ENCODE measurements at places on chromosomes 5 and 9.

- DNase-seq, result no peak
These were observed 276.5 kb downstream of the NTRK2 start for GRCh38 chr9:84945878-84946538.

DNA sequence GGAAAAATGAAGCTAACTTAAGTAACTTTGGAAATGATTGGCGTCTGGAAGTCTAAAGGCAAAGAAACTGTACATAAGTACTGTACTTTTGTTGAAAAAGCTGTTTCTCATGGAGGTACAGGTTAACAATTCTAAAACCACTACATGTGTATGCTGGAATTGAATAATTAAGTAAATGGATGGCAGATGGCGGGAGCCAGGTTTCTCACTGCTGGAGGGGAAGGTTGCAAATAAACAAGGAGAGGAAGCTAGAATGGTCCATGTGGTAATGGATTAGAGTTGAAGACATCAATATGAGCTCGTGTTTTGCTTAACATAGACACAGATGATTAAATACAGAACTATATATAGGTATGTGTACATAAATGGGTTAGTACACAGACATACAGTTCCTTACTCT, 43.2 kb upstream of the ASTN2 start:
- DNase-seq, result no peak

DNA sequence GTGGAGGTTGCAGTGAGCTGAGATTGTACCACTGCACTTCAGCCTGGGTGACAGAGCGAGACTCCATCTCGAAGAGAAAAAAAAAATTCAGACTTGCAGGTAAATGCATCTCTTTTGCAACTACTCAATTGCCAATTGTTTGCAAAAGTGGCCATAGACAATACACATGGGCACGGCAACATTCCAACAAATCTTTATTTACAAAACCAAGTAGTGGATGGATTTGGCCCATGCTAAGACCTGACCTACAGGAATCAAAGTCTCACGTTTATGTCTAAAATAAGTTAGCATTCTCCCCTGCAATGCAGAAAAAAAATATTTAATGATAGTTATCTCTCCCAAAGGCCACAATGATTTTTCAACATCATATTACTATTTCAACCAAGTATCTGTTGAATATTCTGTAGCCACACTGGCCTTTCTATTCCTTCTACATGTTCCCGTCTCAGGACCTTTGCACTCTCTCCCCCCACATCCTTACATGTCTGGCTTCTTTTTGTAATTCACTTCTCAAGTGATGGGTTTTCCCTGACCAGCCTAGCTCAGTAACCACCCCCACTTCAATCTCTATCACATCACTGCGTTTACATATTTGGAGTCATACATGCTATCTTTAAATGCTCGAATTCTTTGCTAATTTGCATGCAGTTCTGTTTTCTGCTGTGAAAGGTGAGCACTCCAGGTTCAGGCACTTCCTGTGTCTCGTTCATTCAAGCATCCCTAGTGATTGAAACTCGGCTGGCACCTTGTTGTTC, 54.2 kb downstream of the FNBP1 start:
- DNase-seq, result no peak

GRCh38 chr5:36152324-36153297, 700 bp downstream of the SKP2 start:
- no peak for DNase-seq

- no peak for DNase-seq
These were observed 21.4 kb downstream of the IPPK start for GRCh38 chr9:92648474-92648971.

DNA sequence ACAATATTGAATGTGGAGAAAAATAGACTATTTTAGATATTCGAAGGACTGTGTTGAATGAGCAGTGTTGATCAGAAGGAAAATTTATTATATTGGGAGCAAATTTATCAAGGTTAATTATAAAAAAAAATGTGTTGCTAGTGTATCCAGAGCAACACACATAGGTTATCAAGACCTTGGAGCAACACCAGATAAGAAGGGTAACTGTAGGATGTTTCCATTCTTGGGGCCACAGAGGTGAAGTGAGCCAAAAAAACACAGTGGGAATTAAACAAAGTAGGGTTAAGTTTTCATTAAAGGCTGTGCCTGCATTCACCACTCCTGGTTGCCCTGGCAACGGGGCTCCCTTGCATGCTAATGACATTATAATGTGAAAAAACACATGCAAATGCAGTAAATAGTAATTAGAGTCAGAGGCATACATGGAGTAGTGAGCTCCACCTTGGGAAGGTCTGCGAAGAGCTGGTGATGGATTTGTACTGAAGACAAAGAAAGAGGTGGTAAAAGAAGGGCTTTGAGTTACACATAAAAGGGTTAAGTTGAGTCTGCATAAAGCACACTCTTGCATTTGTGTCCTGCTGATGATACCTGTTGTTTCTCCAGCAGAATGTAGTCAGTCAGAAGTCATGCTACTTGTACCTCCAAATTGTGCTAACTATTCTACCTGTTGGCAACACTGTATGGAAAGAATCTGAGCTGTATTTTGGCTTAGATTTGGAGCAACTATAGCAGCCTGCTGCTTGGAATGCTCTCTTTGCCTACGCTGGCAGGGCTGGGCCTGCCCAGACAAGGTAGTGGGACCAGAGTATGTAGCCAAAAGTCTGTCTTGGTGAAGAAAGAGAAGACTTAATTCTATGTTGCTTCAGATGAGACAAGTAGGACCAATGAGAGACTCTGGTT, 59.6 kb downstream of the ATG10 start:
- peak; percentile 42 for DNase-seq

GRCh38 chr5:127410959-127411358, 106.5 kb upstream of the PRRC1 start:
- DNase-seq, result no peak

DNA sequence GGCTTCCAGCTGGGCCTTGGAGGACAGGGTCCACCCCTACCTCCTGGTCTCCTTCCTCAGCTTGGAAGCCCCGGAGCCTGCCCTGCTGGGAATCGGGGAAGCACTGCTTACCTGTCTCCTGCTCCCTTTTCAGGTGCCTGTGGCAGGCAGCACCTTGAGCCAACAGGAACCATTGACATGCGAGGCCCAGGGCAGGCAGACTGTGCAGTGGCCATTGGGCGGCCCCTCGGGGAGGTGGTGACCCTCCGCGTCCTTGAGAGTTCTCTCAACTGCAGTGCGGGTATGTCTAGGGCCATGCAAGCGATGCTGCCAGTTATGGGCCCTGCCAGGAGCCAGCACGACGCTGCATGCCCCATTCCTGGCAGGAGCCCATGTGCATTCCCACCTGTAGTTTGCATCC, 3.8 kb upstream of the CACFD1 start:
- no peak for DNase-seq

GRCh38 chr9:136494012-136494411, 11.2 kb upstream of the SEC16A start:
- DNase-seq, result no peak

- no peak for DNase-seq
These were observed 23.3 kb downstream of the MCTP1 start for GRCh38 chr5:95261437-95262175.

DNA sequence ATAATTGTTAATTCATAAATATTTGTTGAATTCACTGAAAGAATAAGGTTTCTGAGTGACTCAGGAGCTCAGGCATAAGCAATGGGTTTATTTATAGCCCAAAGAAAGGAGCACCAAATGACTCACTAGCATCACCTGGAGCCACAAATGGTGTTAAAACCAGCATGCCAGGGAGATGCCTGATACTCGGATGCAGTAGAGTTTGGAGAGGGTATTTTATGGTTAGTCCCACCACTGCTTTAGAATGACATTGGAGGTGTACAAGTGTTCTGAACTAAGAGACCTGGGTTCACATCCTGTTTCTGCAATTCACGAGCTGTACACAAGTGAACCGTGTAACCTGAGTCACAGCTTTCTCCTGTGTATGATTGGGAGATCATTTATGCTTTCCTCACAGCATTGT, 25.2 kb downstream of the CCL28 start:
- DNase-seq, result no peak

DNA sequence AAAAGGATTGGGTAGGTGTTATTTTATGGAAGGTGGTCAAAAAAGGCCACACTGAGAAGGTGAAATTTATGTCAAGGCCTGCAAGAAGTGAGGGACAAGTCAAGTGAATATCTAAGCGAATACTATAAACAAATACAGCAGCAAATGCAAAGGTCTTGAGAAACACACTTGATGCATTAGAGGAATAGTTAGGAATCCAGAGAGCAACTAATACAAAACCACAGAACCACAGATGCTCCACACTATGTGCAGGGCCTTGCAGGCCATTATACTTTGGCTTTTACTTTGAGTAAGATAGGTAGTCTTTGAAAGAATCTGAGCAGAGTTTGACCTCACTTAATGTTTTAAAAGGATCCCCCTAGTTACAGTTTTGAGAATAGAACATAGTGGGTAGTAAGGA, 4.6 kb downstream of the ZNF622 start:
- DNase-seq, result no peak

GRCh38 chr9:14722391-14723035, at the start of gene CER1:
TSS of gene CER1 (minus strand) at chr9:14722733. CDS start at chr9:14722672, 61 bp downstream.
- DNase-seq, result peak; percentile 83

DNA sequence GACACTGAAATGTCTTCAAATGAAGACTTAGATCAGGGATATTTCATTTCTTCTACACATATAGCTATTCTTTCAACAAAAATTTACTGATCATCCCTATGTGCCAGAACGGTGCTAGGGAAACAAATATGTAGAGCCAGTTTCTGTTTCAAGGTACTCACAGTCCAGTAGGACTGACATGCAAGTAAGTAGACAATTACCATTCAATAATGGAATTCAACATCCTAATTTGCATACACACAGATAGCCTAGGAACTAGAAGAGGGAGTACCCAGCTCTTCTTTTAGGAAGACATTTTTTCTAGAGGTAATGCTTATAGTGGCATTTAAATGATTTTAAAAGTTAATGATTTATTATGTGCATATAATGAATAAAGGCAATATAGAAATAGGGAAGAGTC, 388.8 kb downstream of the ZSWIM6 start:
- DNase-seq, result no peak

DNA sequence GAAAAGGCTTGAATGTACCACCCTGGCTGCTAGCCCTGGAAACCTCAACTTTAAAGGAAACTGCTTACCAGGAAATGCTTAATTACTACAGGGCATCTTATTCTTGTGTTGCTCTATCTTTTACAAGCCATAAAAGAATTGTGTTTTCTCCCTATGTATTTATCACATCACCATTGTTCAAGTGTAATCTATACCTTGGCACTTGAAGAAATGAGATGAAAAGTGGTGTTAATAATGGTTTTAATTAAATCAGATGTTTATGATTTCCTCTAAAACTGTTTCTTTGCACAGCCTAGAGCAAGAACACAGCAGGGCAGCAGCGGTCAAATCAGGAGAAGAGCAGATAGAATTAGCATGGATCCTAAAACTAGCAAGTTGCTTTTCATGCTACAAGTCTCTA, 131.8 kb upstream of the RGMB start:
- DNase-seq, result no peak

- DNase-seq, result no peak
These were observed 12.7 kb downstream of the PTPDC1 start for GRCh38 chr9:94096819-94097577.

- DNase-seq, result no peak
These were observed 49.3 kb upstream of the SYNPO start for GRCh38 chr5:150590979-150591695.

DNA sequence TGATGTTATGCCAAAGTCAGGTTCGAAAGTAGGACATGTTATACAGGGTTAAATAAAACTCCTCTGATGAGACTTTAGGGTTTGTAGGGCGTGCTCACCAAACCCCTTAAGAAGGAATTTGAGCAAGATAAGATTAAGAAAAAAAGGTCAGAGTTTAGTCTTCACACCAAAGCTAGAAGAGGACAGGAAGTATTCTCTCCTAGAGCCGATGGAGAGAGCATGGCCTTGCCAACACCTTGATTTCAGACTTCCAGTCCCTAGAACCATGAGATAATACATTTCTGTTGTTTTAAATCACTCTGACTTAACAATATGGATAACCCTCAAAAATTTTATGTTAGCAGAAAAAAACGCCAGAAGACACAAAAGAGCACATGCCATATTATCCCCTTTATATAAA, 16.3 kb upstream of the PLCXD3 start:
- no peak for DNase-seq

DNA sequence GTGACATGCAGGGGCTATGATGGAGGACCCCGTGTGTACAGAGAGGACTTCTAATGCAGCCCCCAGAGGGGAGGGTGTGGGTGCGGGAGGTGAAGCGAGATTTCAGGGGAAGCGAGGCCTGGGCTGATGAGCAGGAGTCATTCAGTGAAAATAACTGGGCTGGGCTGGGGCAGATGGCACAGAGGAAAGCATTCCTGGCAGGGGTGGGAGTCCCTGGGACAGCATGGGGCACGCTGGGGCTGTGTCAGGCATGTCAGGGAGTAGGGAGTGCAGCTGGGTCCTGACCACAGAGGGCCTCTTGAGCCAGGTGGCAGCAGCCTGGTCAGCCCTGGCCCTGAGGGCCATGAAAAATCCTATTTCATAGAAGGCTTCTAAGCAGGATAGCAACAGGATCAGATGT, 36.6 kb downstream of the COL15A1 start:
- DNase-seq, result no peak

- DNase-seq, result no peak
These were observed 8.5 kb downstream of the MRPL36 start for GRCh38 chr5:1791176-1791575.

DNA sequence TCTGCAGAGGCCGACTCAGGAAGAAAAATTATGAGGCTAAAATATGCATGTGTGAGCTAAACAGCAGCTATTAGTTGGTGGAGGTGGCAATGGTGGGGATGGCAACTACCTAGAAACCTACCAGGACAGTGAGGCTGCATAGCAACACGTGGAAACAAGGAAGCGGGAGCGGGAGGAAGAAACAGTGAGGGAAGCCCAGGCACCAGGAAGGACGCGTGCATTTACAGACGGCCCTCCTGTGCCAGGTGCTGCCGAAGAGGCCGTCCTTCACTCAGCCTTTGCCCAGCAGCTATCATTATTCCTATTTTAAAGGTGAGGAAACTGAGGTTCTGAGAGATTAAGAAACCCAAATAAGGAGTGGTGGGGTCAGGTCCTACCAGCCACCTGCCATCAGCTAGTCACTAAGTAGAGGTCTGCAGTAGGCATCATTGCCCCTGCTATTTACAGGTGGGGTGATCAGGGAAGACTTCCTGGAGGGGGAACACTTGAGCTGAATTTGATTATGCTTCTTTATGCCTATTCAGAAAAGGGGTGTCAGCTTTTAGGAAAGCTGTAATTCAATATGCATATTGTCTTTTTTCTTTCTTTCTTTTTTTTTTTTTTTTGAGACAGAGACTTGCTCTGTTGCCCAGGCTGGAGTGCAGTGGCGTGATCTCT, 125.3 kb downstream of the CRB2 start:
- no peak for DNase-seq

DNA sequence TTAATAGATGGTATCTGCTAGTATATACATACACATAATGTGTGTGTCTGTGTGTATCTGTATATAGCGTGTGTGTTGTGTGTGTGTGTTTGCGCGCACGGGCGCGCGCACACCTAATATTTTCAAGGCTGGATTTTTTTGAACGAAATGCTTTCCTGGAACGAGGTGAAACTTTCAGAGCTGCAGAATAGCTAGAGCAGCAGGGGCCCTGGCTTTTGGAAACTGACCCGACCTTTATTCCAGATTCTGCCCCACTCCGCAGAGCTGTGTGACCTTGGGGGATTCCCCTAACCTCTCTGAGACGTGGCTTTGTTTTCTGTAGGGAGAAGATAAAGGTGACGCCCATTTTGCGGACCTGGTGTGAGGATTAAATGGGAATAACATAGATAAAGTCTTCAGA, 757 bp downstream of the FXN start:
- DNase-seq, result no peak
